Activated CD4-positive, alpha-beta T cell treated with anti-CD3 and anti-CD28 coated beads, Interleukin-10, Interleukin-2, amounts not matched to agents 100 ng/mL and 50 ng/mL, durations not matched to agents 16 hours and 8 hours (primary cell): ENCODE measurements at places on chromosomes 2 and 18.

DNA sequence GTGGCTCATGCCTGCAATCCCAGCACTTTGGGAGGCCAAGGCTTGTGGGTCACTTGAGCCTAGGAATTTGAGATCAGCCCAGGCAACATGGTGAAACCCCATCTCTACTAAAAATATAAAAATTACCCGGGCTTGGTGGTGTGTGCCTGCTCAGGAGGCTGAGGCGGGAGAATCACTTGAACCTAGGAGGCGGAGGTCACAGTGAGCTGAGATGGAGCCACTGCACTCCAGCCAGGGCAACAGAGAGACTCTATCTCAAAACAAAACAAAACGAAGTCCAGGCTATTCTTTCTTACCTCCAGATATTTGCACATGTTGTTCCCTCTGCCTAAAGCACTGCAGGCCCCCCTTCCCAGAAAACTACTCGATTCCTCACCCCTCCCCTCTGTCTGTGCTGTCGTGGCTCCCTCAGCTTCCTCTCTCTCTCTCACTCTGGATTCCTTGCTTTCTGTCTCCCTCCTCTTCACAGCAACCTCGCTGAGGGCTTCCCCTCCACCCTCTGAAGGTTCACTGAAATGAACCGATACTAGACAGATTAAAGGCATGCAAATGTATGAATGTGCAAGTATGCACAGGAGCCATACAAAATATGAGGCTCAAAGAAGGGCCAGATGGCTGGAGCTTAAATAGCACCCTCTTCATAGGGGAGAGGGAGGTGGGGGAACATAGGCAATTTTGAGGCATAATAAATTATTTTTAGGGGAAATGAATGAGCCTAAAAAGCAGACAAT is 18.5 kb downstream of the TMEM177 start:
- no peak for DNase-seq

GRCh38 chr2:211930331-211930730 is 608.3 kb downstream of the ERBB4 start:
- no peak for DNase-seq

GRCh38 chr2:235365743-235366142 is 128.1 kb upstream of the AGAP1 start:
- no peak for DNase-seq

- no peak for DNase-seq
Measured at GRCh38 chr18:64488698-64489097, 339.8 kb upstream of the LINC00305 start.

- DNase-seq = no peak
Measured at GRCh38 chr2:174981331-174981730, 23.9 kb downstream of the CHN1 start.

- no peak for DNase-seq
Measured at GRCh38 chr2:12771154-12771553, 54.4 kb downstream of the TRIB2 start.

GRCh38 chr18:45981821-45982220 is 14.7 kb upstream of the EPG5 start:
- DNase-seq = no peak

DNA sequence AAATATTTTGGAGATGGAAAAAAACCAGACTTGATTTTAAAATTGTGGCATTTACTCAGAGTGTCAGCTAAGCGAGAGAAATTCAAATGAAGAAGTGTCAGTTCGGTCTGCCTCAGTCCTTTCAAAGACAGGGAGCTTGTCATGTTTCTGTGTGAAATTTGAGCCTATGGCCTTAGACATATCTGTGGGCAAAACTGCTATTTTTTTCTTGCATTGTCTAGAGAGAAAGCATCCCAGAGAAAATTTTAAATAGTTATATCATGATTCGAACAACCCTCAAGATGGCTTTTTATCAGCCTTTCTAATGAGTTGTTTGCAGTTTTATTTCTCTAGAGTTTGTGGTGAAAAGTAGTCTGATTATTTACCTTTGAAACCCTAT is 50.2 kb upstream of the KCNE4 start:
- DNase-seq = no peak
